ENCODE measurements at places on chromosomes 2 and 18. TPM values are rescaled to one million over a fixed set of nuclear protein-coding genes. Genes with fewer than 3 reads are reported as not detected.

- no peak for DNase-seq
Measured at GRCh38 chr2:241540401-241540770, 18.2 kb upstream of the BOK start.

DNA sequence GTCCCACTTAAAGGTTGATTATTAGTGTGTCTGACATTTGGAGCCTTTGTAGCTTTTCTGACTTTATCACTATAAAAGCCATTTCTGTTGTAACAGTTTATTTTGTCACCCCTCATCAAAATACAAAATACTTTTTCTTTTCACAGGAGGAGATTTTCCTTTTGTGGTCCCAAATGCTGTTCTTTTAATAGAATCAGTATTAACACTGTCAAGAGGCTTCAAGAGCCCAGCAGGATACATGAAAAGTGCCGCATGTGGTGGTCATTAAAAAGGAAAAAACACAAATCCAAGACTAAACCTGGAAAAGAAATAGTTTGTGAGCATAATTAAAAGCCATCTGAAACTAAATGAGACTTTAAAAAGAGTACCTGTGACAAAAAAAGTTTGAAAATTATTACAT is 515.7 kb downstream of the DCDC2C start:
- DNase-seq: no peak

Gene NEU2
- not detected for polyA plus RNA-seq

DNA sequence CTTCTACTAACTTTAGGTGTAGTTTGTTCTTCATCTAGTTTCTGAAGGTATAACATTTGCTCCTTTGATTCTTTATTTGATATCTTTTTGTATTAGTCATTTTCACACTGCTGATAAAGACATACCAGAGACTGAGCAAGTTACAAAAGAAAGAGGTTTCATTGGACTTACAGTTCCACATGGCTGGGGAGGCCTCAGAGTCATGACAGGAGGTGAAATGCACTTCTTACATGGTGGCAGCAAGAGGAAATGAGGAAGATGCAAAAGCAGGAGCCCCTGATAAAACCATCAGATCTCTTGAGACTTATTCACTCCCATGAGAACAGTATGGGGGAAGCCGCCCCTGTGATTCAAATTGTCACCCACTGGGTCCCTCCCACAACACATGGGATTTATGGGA is 544.4 kb upstream of the DSEL start:
- no peak for DNase-seq

DNA sequence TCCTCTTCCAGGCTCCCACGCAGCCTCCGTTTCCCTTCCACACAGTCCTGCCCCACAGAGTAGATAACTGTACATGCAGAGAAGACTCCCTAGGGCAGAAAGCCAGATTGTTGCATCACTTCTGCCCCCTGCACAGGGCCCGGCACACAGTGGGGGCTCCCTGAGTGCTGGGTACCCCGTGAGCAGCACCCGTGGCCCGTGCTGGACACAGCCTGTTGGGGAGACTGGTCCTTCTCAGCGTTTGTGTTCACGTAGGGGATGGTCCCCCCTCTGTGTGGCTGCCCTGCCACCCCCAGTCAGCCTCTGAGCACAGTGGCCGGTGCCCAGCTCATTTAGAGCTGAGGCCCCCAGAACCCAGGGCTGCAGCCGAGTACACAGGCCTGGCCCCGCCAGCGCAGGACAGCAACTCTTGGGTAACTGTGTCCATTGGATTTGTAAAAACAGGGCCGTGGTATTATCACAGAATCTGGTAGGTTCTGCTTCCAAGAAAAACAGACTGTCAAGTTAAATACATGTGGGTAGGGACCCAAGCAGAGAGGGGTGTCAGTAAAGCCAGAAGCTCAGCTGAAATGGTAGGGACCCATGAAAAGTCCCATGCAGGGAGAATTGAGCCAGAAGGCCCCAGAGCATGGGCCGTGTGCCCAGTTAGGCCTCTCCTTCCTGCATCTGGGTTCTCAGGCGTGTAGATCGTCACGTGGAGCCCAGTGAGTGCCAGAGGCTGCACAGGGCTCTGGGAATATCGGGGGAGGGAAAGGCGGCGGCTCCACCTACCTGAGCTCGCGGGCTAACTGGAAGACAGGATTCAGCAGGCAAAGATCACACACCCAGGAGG is 257.3 kb downstream of the ATAD2B start:
- DNase-seq: peak; percentile 91

DNA sequence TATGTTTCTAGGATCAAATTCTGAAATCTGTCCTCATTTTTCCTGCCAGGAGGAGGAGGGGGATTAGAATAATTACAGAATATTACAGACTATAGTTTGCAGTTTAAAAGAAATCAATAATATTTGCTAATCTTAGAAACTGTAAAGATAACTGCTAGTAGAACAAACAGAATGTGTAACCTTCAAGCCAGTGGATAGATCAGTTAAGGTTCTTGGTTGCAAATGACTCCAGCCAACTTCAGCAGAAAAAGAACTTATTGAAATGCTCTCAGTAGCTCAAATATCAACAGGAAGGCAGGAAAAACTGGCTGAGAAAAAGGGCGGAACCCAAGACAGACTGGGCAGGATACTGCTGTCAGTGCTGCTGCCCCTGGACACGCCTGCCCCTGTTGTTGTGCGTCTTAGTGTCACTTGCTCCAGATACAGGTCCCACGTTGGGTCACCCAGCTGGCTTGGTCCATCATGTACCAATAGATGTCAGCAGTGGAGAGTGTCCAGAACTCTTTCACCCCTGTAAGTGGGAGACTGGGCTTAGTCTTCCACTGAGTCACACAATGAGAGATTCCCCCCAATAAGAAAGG is 10.2 kb downstream of the NMUR1 start:
- DNase-seq: no peak

Gene TUBA3E
- polyA plus RNA-seq: not detected

DNA sequence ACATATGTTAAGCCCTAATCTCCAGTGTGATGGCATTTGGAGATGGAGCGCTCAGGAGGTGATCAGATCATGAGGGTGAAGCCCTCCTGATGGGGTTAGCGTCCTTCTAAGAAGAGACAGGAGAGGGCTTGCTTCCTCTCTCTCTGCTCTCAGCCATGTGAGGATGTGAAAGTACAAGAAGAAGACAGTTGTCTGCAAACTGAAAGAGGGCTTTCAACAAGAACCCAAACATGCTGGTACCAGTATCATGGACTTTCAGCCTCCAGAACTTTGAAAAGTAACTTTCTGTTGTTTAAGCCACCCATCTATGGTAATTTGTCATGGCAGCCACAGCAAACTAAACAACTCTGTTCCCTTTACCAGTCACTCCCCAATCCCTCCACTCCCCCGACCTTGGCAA is 47.4 kb downstream of the CACNB4 start:
- no peak for DNase-seq

DNA sequence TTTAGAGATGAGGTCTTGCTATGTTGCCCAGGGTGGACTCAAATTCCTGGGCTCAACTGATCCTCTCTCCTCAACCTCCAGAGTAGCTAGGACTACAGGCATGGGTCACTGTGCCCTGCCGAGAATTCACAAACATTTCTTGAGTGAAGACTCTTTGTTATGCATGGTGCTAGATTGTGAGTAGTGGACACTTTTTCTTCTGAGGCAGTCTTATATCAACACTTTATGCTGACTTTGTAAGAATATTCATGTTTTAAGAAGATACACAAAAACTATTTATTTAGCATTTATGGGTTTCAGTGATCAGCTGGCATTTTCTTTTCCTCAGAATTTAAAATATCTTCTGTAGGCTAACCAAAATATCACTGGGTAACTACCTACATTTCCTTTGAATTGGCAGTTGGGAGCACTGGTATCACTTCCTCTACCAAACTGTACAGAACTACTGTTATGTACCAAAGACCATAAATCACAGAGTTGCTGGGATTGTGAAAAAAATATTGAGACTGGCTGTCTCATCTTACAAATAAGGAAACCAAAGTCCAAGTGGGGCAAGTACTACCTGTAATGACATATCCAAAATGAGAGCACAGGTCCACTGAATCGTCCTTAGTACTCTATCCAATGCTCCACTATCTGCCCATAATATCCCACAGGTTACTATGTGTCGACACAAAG is 34.0 kb downstream of the DOCK10 start:
- DNase-seq: no peak

DNA sequence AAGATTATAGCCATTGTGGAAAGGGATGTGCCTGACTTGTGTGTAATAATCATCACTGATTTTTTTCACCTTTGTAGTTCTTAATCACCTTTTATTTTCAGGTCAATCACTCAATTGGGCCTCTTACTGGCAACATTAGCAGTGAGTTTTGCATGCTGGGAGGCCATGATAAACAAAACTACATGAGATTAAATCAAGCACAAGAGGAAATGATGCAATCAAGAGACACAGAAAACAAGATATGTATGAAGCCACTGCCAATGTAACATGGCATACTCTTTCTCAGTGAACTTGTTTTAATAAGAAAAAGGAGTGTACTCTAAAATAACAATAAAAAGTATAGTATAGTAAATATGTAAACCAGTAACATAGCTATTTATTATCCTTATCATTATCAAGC is 69.9 kb upstream of the FSIP2 start:
- no peak for DNase-seq

GRCh38 chr2:225326969-225327368 is 72.5 kb upstream of the NYAP2 start:
- DNase-seq: no peak

- DNase-seq: no peak
Measured at GRCh38 chr2:192127434-192127833, 67.3 kb downstream of the TMEFF2 start.

Gene TMEM247
- polyA plus RNA-seq: not detected

GRCh38 chr2:22355816-22356433 is 1029.1 kb upstream of the KLHL29 start:
- DNase-seq: peak; percentile 57

Gene LYPD6
- polyA plus RNA-seq: 3.2 TPM

DNA sequence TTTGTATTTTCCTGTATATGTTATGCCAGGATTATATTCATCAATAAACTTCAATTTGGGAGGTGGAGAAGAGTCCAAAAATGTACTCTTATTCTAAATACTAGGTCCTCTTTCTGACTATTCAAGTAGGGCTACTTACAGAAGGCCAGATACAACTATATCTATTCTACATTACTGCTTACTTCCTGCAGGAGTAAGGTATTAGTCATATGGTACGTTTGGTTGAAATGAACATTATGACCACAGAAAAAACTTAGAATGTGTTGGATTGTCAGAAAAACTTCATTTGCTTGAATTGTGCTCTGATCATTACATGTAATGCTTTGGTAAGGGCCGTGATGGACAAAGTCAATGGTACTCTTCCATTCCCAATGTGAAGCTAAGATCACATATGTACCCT is 35.0 kb downstream of the STAT4 start:
- DNase-seq: no peak

- no peak for DNase-seq
Measured at GRCh38 chr2:150640039-150640438, 152.6 kb upstream of the RND3 start.

GRCh38 chr2:28351621-28352020 is 41.0 kb upstream of the FOSL2 start:
- DNase-seq: no peak

DNA sequence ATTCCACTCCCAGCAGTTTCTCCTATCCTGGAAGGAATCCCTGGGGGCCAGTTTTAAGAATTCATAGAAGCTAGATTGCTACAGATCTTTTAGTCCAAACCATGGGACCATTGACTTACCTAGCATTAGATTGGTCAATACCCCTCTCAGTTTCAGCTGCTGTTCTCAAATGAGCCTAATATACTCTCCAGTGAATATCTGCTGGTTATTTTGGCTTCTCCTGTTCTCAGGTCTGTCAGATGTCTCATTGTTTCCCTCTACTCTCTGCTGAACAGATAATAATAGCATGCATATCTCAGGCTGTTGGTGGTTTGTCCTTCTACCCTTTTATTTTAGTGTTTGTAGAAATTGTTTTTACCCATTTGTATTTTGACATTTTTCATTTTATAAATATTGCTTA is 99.5 kb downstream of the FHOD3 start:
- no peak for DNase-seq

- no peak for DNase-seq
Measured at GRCh38 chr2:158269143-158269542, 167.5 kb downstream of the UPP2 start.

- DNase-seq: no peak
Measured at GRCh38 chr2:40113272-40113968, 334.4 kb upstream of the THUMPD2 start.

GRCh38 chr18:12327510-12328178 is 19.6 kb downstream of the TUBB6 start:
- no peak for DNase-seq

Gene TMEM37
- 6.0 TPM for polyA plus RNA-seq

DNA sequence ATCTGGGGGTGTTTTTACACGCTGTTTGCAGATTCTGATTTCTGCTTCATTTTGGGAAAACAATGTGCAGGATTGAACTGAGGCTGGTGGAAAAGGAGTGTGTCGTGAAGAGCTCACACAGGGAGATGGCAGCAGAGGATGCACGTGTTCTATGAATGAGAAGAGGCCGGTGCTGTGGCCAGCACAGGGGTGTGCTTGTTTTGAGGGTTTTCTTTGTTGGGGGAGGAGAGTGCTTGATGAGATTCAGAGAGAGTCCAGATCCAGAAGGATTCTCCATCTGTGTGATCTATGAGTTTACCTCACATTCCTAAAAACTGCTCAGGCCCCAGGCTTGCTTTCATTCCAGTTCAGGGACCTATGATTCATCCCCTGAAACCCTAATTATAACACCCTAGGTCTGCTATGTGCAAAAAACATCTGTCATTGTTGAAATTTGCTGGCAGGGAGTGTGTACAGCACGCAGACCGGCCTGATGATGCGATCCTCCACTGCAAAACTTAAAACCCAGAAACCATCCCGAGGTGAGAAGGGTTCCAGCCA is 12.1 kb downstream of the TGFA start:
- DNase-seq: no peak

Gene FAM168B
- 69.5 TPM for polyA plus RNA-seq

GRCh38 chr2:25557179-25558036 is 116.0 kb downstream of the DTNB start:
- no peak for DNase-seq

GRCh38 chr18:54558609-54559585 is 32.1 kb upstream of the DYNAP start:
- DNase-seq: no peak

DNA sequence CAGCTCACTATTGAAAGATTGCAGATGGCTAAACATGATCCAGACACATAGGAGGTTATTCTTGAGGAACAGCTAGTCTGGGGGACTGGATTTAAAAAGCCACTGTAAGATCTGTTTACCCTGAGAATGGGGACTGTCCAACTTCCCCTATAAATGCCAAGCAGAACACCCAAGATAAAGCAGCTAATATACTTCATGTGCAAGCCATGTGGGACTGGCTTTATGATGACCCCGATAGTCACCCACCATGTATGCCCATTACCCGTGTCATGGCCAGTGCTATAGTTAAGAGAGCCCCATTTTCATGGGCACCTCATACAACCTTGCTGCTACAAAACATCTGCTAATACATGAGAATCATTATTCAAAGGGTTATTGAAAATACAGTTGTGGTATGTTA is 16.0 kb downstream of the YPEL5 start:
- DNase-seq: no peak

DNA sequence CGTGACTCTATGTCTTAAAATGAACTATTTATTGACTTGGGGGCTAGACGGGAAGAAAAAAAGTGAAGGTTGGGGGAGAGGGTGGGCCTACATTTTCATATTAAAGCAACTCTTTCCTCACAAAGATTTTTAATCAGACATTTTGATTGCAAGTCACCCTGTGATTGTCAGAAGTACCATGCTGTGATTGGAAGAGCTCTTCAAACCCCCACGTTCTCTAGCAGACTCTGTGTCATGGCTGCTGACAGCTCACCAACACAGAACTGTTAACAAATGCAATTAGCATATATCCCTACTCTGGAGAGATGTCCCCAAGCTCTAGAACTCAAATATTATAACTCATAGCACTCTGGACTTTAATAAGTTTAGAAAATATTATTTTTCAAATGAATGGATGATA is 428.4 kb upstream of the DCC start:
- DNase-seq: no peak

- DNase-seq: no peak
Measured at GRCh38 chr2:8511868-8512612, 169.8 kb upstream of the ID2 start.
